AG08395 (cell line): ENCODE measurements at places on chromosomes 1 and 21.

DNA sequence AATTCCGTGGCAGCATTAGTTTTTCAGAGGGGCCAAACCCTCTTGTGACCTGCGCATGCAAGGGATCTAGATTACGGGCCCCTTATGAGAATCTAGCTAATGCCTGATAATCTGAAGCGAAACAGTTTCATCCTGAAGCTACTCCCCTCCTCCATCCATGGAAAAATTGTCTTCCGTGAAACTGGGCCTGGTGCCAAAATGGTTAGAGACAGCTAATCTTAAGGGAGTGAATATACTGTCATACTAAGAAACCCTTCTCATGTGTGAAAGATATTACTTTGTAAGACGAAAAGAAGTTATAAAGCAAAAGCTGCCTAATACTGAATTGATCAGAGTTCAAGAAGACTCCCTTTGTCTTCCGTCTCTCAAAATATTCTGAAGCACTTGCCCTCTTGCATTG is 166.3 kb downstream of the DUSP10 start:
- DNase-seq = no peak

DNA sequence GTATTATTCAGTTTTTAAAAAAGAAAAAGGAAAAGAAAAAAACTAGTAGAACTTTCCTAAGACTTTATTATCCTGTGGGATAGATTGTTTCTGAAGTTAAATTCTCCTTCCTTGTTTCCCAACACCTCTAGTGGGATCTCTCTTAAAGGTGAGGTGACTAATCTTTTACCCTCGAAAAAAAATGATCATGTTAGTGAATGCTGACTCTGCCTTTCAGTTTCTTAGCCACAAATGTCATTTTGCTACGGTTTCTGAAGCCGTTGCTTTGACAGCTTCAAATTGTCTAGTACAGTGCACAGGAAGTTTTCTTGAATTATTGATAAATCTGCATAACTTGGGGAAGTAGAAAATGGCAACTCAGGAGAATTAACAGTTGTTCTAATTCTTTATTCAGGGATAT is 13.0 kb upstream of the NEK7 start:
- no peak for DNase-seq

GRCh38 chr1:95396557-95396956 is 162.5 kb downstream of the RWDD3 start:
- no peak for DNase-seq

GRCh38 chr1:151686561-151686960 is 30.0 kb downstream of the CELF3 start:
- no peak for DNase-seq

GRCh38 chr1:11052839-11053757 is 6.1 kb upstream of the MASP2 start:
- DNase-seq = no peak

DNA sequence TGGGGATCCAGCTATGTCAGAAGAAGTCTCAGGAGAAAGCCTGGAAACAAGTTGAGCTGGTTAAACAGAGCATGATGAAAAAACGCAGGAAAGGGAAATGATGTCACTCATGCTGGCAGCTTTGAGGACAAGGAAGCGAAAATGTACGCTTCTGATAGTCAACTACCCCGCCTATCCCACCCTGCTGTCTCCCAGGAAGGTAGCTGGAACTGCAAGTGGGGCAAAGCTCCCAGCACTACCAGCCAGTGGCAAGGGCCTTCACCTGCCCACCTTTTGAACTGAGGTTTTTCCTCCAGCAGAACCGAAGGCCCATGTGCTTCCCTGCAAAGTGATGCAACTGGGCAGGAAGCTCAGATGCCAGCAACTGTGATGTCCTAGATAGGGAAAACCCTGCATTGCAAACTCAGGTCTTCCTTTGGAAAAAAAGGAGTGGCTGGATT is 6.3 kb upstream of the IL20 start:
- no peak for DNase-seq

DNA sequence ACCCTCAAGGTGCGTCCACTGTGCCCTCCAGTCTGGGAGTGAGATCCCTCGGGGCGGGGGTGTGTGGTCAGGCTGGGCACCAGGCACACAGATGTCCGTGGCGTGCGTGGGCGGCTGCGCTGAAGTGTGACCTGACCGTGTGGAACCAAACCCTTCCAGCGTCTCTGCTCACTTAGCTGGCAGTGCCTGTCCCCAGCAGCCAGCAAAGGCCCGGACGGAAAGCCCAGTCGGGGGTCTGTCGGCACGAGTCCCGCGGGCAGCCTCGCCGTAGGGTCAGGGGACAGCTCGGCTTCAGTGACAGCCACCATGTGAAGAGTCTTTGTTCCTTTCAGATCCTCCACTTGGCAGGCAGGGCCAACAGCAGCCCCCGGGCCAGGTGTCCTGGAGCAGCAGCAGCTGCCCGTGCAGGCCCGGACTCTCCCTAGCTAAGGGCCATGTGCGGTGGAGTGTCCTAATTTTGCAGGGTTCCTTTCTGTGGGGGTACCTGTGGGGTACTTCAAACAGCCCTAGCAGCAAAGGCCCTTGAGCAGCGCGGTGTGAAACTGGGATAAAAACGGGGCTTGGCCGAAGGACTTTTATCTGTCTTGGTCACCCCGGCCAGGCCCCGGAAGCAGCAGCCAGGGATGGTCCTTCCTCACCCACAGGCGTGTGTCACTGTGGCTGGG is 11.6 kb downstream of the TTLL10 start:
- no peak for DNase-seq

GRCh38 chr1:117985973-117986372 is 56.4 kb downstream of the WDR3 start:
- no peak for DNase-seq

DNA sequence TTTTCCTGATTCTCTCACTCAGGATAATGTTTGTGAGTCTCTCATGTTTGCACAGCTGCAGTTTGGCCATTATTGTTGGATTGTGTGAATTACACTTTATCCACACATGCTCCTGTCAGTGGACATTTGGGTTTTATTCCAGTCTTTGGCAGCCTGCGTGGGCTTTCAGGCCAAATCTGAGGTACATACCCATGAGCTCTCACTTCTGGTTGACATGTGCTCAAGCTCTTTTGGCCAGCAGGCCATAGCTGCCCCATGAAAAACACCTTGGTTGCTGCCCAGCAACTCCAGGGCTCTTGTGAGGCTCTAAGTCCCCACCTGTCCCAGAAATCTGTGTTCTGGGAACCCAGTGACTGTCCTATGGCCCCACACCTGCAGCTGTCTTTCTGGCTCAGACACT is 124.5 kb upstream of the GALNT2 start:
- DNase-seq = no peak

GRCh38 chr1:179447489-179447888 is 81.7 kb downstream of the AXDND1 start:
- DNase-seq = no peak
